ENCODE measurements at places on chromosomes 3 and 15. TPM values are rescaled to one million over a fixed set of nuclear protein-coding genes. Genes with fewer than 3 reads are reported as not detected.

Gene ARL14
- not detected for total RNA-seq

Gene DAZL
- not detected for total RNA-seq

Gene GOLGA8M
- total RNA-seq: 0.82 TPM

Gene CHRD
- 3.2 TPM for total RNA-seq

Gene PCSK6
- total RNA-seq: 4.5 TPM

Gene PARP16
- total RNA-seq: 15.5 TPM

Gene DUOXA2
- total RNA-seq: not detected

DNA sequence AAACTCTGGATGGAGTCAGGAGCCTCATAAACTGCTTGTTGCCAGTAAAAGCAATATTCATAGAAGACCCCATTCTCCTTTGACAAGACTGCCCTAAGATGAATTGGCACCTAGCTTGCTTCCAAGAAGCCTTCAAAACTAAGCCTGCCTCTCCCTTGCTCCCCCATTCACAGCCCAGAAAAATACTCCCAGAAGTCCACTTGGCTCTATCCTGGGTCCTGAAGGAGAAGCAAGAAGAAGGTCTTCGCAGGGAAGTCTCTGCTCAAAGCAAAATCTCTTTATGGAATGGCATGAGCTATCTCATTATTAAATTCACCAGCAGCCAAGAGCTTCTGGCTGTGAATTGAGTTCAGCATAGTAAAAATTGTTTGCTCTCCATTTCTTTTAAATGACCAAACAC is 230.2 kb upstream of the ARRDC4 start:
- no peak for DNase-seq

- DNase-seq: no peak
Measured at GRCh38 chr3:125389282-125389681, 14.2 kb upstream of the ZNF148 start.

DNA sequence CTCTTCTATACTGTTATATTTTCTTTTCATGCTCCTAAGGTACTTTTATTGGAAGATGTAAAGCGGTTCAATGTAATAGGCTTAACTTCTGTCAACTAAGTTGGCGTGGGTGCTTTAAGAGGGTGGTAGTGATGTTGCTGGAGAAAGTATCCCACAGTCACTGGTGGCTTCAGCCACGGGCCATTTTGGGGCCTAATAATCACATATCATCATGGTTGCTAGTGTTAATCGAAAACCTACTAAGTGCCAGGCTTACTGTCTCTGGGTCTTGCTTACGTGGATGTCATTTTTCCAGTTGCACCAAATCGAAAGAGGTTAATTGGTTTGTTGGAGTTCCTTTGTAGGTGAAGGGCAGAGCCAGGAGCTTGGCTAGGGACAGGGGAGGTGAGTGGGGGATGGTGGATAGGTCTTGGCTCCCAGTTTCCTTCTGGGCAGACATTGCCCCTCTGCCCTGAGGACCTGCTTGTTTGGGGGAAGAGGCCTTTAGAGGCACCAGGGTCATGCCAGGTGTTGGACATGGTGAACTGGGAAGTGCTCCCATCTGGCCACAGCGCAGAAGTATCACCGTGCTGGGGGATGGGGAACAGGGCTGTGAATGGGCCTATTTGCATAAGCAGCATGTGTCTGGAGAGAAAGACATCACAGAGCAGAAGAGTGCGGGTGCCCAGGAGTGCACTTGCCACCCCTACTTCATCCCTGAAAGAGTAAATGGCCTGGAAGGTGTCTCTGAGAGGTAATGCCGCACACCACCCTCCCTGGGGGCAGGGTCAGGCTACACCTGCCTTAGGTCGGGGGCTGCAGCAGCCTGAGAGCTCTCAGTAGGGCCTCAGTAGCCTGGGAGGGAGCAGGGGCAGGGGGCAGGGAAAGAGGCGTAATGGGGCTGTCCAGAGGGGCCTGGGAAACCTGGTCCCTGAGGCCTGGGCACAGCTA is 62.4 kb upstream of the POLG start:
- DNase-seq: no peak

DNA sequence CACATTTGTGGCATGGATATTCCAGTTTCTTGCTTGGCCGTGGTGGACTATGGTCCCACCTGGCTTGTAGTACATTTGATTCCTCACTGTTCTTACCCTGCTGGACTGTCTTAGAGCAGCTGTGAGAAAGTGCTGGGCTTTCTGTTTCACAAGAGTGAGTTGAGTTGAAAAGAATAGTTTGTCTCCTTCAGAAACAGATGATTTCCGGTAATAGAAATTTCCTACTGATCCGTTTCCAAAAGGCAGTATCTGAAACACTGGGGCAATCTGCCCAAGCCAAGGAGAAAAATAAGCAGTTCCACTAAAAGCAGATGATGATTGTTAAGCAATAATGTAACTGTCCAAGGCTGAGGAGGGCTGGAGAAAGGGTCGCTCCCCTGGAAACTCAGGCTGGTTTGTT is 96.0 kb downstream of the SUCLG2 start:
- no peak for DNase-seq

DNA sequence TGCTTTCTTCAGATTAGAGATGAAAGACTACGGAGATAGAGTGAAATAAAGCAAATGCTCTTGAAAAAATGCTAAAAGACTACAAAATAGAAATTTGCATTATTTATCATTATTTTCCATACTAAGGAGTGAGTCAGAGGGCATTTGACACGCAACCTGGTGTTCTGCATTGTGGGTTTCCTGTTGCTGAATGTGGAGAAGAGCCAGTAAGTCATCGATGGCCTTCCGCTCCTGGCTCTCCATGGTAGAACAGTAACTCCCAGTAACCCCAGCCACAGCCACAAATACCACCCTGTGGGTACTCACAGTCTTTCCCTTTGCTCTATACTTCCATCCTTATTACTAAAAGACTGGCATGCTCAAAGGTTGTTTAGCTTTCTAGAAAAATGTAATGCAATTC is 61.5 kb downstream of the CGGBP1 start:
- DNase-seq: no peak

DNA sequence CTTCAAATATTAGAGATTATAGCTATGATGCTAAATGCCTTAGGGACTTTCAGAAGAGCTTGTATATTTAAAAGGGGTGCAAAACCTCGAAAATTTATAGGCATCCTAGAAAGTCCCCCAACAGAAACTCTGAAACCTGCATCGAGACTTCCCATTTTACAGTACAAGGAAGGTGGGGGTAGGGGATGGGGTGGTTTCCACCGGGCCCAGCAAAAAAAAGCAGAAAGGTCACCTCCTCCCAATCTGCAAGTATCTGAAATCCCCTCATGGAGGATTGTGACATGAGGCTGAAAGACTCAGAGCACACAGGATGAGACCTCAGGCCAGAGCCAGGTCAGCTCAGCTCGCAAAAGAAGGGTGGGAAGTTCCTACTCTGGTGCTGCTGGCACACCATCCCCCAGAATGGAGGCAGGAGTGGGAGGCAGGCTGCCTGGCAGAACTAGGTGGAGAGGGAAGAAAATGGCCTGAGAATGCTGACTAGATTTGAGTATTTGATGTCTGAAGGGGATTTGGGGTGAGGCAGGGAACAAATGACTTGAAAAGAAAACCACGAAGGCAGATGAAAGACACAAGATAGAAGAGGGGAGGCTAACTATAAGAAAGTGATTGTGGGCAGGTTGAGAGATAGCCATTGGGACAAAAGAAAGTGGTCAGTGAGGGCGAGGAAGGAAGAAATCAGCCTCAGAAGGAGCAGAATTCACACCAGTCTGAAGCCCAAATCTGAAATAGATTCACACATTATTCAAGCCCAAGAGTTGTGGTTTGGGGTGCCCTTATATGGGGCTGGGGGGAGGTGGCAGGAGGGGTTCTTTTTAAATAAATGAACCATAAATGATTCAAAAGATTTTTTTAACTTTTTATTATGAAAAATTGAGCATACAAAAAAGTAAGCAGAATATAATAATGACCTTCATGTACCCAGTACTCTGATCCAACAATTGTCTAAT is 22.5 kb upstream of the TSC22D2 start:
- DNase-seq: no peak

DNA sequence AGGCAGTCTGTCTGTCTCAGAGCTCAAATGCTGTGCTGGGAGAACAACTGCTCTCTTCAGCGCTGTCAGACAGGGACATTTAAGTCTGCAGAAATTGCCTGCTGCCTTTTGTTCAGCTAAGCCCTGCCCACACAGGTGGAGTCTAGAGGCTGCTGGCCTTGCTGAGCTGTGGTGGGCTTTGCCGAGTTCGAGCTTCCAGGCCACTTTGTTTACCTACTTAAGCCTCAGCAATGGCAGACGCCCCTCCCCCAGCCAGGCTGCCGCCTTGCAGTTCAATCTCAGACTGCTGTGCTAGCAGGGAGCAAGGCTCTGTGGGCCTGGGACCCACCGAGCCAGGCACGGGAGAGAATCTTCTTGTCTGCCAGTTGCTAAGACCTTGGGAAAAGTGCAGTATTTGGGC is 25.0 kb upstream of the RPP14 start:
- no peak for DNase-seq

GRCh38 chr3:134985864-134986715 is 191.0 kb downstream of the EPHB1 start:
- no peak for DNase-seq

GRCh38 chr15:69974321-69974720 is 123.4 kb downstream of the TLE3 start:
- DNase-seq: no peak

DNA sequence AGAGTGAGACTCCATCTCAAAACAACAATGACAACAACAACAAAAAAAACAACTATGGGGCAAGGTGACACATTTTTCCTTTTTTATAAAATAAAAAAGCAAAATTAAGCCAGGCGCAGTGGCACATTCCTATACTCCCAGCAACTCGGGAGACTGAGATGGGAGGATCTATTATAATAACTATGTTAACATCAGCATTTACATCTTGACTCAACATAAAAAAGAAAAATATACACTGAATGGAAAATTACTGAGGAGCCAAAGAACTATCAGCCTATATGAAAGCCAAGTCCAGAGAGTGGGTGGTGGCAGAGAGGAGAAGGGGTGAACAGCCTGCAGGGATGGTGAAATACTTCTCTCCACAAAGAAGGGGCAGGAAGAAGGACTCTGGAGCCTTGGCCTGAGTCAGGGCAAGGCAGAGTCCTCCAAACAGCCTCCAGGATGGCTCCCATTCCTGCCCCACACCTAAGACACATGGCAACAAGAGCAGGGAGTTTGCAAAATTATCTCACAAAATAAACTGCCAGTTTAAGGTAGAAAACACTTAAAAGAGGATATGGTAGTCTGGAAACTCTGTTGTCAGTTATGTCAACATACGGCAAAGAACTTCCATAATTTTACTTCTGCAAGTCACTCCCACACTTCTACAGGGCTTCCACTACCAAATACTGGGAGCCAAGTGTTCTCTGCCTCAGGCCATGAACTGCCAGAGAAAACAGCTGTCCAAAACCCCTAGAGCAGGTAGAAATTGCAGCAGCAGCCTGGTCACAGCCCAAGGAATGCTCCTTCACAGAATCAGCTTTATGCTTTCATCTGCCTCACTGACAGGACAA is 25.9 kb downstream of the HSPBAP1 start:
- DNase-seq: no peak

- no peak for DNase-seq
Measured at GRCh38 chr3:31448035-31448881, 84.5 kb upstream of the STT3B start.
